ENCODE measurements at places on chromosomes 12 and 14.

DNA sequence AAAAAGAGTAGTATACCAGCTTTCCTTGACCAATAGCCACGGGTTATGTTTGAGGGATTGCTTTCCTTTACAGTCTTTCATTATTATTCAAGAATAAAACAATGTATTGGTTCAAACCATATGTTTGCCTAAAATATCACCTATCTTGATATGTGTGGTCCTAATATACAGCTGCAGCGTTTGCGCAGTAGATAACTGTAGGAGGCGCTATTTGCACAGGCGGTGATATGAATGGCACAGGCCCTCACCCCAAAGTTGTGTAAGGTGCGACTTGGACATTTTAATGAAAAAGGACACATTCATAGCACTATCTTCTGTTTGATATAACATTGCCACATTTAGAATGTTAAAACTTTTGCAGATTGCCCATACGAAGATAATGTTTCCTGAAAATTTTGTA, 298.4 kb downstream of the TRHDE start:
- DNase-seq: no peak

GRCh38 chr12:88026196-88026595, 3.0 kb downstream of the C12orf50 start:
- no peak for DNase-seq

GRCh38 chr12:64160711-64161060, 61.4 kb downstream of the KICS2 start:
- no peak for DNase-seq

DNA sequence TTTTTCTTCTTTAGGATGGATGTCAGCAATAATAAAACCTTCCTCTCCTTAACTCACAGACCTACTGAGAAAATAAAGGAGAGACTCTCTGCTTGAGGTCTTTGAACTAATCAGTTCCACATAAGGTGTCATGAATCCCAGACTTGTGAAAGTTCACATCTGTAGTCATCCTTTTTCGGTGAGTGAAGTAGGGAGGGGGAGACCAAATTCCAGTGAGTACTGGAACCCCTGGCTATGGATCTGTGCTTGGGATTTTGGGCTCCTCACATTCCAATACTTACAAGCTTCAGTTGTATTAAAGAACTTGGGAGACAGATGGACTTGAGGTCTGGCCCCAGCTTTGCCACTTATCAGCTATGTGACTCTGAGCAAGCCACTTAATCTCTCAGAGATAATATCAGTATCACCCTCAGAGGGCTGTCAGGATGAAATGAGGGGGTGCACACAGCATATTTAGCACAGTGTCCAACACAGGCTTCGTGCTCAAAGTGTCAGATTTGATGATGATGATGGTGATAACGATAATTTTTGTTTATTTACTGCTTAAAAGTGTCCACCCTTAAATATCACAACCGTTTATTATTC, 34.8 kb upstream of the APPL2 start:
- no peak for DNase-seq

- no peak for DNase-seq
Observed at GRCh38 chr12:33322519-33322918, 117.1 kb downstream of the SYT10 start.

GRCh38 chr12:94225947-94226630, 77.7 kb downstream of the PLXNC1 start:
- DNase-seq: no peak

- DNase-seq: no peak
Observed at GRCh38 chr12:116152268-116152667, 125.2 kb downstream of the MED13L start.

GRCh38 chr12:105048315-105048714, 35.9 kb downstream of the ALDH1L2 start:
- no peak for DNase-seq

DNA sequence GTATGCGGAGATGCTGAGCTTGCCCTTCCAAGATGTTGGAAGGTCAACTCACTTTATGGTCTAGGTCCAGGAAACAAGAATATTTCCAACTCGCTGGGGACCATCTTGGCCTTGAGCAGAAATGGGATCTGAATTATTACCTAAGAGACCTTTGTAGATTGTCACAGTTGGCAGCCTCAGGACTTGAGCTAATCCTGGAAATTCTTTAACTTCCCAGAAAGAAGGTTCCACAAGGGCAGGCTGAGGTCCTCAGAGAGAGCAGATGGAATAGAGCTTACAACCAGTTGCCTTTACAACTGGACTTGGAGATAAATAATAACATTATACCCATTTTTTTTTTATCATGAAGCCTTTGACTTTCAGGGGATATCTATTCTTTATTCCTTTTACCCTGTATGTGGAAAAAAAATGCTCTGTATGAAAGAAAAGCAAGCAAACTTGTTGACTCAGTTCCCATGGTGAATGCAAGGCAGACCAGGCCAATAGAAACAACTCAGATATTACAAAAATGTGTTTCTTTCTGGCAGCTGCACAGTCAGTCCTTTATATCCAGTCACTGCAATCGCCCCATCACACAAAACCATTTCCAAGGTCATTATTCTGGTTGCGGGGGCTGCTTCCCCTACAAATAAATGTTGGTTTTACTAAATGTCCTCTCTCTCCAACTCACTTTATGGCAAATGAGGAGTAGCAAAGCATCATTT, 401.4 kb downstream of the ZFP36L1 start:
- DNase-seq: no peak

- DNase-seq: no peak
Observed at GRCh38 chr12:49094160-49094974, at the start of gene DHH. DHH (minus strand) TSS chr12:49094801; CDS start chr12:49094512, 289 bp downstream.

GRCh38 chr14:102390064-102390855, 27.5 kb downstream of the TECPR2 start:
- DNase-seq: no peak

GRCh38 chr12:50685641-50686040, 78.3 kb upstream of the ATF1 start:
- no peak for DNase-seq

- no peak for DNase-seq
Observed at GRCh38 chr14:77230914-77231313, 40.1 kb downstream of the NGB start.

- DNase-seq: peak; percentile 45
Observed at GRCh38 chr14:51093371-51094281, 1.3 kb downstream of the TRIM9 start.

- no peak for DNase-seq
Observed at GRCh38 chr14:79586989-79587598, 624.2 kb downstream of the DIO2 start.

DNA sequence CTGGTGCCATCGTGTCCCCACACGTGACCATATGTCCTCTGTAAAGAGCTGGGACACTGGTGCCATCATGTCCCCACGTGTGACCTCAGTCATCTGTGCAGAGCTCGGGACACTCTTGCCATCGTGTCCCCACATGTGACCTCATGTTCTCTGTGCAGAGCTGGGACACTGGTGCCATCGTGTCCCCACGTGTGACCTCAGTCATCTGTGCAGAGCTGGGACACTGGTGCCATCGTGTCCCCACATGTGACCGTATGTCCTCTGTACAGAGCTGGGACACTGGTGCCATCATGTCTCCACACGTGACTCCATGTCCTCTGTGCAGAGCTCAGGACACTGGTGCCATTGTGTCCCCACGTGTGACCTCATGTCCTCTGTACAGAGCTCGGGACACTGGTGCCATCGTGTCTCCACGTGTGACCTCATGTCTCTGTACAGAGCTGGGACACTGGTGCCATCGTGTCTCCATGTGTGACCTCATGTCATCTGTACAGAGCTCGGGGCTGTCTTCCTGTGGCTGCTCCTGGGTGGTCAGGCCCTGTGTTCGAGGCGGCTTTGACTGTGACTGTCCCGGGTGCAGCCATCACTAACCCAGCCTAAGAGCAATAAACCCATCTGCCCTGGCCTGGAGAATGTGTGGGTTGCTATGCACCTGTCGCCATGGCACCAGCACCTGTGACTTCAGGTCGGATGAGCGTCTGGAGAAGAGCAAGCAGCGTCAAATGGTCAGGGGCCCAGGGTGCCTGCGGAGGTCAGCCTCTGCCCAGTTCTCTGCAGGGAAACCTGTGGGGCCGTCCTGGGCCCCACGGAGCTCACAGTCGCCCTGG, 334.4 kb downstream of the ADGRD1 start:
- DNase-seq: no peak

GRCh38 chr14:58876608-58877007, 238.8 kb downstream of the DACT1 start:
- no peak for DNase-seq

GRCh38 chr12:93243689-93244513, 133.8 kb upstream of the NUDT4 start:
- DNase-seq: no peak

GRCh38 chr12:4266990-4267389, 6.6 kb upstream of the CCND2 start:
- DNase-seq: no peak

DNA sequence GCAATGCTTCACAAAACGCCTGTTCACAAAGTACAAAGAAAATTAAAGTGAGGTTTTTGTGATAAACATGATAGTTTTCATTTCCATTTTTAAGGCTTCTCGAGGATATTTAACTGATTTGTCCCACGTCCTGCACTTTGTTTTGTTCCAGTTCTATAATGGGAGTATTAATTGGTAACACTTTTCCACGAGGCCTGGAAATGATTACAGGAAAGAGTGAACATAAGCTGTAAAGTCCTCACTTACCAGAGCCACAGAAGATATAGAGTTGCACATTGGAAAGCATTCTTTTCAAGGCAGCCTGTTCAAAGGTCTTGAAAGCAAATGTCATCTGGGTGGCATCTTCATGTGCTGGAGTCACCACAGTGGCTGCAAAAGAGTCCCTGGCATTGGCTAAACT, 1236.6 kb downstream of the BCL11B start:
- DNase-seq: no peak

GRCh38 chr14:103530390-103530789, 1.4 kb downstream of the TRMT61A start:
- DNase-seq: no peak

DNA sequence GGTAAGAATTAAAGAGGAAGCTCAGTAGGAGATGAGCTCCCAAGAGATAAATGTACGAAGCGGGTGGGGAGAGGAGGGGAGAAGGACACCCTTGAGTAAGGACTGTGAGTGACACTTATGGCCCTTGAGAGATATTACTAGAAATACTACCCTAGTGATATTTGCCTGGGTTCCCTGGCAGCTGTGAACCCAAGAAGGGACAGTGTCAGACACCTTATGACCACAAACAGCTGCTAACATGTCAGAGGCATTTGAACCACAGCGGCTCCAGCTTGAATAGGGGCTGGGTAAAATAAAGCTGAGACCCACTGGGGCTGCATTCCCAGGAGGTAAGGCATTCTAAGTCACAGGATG, 19.6 kb upstream of the SLC6A12 start:
- DNase-seq: no peak

- DNase-seq: no peak
Observed at GRCh38 chr14:41506552-41506951, 100.1 kb upstream of the LRFN5 start.

GRCh38 chr12:58066296-58066695, 124.9 kb downstream of the ATP23 start:
- DNase-seq: no peak

DNA sequence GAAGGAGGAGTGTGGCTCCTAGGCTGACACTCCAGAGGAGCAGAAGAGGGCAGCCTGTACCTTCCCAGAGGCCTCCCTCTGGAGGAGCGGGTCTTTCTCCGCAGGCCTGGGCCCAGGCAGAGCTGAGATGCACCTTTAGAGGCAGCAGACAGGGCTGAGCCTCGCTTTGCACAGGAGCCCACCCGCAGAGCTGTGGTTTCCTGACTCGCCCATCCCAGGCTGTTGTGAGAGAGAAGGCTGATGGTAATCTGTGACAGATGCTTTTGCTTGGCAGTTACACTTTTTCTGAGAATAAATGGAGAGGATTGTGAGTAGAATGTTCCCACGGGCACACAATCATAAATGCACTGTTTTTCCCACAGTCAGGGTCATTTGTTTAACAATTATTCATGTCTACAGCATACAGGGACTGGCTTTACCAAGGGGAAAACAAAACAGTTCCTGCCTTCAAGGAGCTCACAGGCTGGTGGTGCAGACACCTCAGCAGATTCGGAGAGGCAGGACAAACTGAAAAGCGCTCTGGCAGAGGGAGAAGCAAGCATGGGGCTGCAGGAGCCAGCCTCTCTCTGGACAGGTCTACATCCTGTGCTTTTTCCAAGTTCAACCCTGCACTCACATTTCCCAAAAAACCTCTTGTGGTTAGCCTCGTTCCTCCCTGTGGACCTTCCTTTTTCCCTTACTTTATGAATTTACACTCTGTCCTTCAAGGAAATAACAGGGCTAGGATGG, 13.9 kb downstream of the EVL start:
- peak; percentile 80 for DNase-seq

DNA sequence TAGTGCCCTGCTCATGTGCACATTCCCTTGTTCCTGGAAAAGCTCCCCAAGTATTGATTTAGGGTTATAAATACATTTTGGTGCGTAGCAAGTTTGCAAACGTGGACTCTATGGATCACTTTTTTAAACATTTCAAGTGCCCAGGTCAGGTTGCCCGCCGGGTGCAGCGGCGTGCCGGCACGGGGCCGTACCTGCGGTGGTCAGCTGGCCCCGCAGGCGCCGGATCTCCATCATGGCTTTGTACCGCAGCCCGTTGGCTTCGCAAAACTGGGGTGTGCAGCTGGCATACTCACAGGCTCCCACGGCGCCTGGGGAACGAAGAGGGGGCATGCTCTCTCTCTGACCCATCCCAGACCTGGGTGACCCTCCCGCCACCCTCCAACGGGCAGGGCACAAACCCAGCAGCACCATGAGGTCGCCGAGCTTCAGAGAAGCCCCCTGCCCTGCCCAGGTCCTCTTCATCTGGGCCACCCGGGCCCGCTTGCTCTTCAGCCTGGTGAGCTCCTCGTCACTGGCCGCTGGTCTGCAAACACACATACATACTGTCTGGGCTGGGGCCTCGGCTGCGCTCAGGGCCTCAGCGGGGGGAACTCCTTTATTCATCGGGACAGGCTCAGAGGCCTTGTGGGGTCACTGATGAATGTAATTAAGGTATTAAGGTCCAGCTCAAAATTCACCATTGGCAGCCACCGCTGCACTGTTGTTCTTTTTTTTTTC, 35.1 kb downstream of the DHX37 start:
- no peak for DNase-seq

DNA sequence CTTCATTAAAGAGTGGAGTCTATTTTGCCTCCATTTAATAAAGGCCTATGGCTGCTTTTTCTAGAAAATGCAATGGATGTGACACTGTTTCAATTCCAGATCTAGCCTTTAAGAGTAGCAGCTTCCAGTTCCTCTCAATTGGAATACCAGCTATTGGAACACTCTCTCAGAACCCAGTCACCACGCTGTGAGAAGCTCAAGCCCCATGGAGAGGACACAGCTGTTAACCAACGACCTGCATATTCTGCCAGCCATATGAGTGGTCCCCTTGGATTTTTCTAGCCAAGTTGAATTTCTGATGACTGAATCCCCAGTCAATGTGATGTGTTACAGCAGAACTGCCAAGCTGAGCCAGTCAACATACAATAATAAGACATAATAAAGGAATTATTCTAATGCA, 131.8 kb downstream of the TMTC3 start:
- DNase-seq: no peak

GRCh38 chr12:64825143-64826021, 935 bp downstream of the TBC1D30 start:
- no peak for DNase-seq

GRCh38 chr12:5246196-5246595, 185.7 kb upstream of the NTF3 start:
- DNase-seq: no peak

- no peak for DNase-seq
Observed at GRCh38 chr14:87492561-87492960, 500.4 kb downstream of the GALC start.

All from DMS 273 treated with DMSO at 0.1 percent for 48 hours (cell line).